ENCODE measurements at places on chromosomes 13 and 19. TPM values are rescaled to one million over a fixed set of nuclear protein-coding genes. Genes with fewer than 3 reads are reported as not detected.

Gene SYNGR4
- not detected for total RNA-seq

Gene IGSF23
- 0.08 TPM for total RNA-seq

Gene OR10H1
- not detected for total RNA-seq

Gene PCCA
- 38.9 TPM for total RNA-seq

Gene SKA3
- total RNA-seq = 2.0 TPM

Gene CYP2F1
- total RNA-seq = not detected

Gene ZNF541
- under 0.01 TPM for total RNA-seq

Gene LILRA2
- total RNA-seq = not detected

Gene ZNF135
- 3.6 TPM for total RNA-seq

Gene PRODH2
- total RNA-seq = not detected

Gene OBI1
- total RNA-seq = 11.4 TPM

Gene NRTN
- not detected for total RNA-seq

Gene LYPD5
- total RNA-seq = 0.68 TPM

Gene TICAM1
- total RNA-seq = 2.3 TPM

Gene MYO16
- total RNA-seq = not detected

Gene ZNF850
- total RNA-seq = 1.2 TPM

Gene PALM3
- total RNA-seq = 0.30 TPM

Gene LMTK3
- total RNA-seq = 0.08 TPM

Gene ZNF729
- not detected for total RNA-seq

Gene GAS6
- 186 TPM for total RNA-seq

Gene PRSS57
- total RNA-seq = not detected

Gene RCBTB1
- total RNA-seq = 14.2 TPM

Gene ADGRE3
- total RNA-seq = not detected

Gene RFC3
- 1.1 TPM for total RNA-seq

Gene FARSA
- total RNA-seq = 44.9 TPM

Gene DLEU7
- not detected for total RNA-seq

Gene NANOS3
- not detected for total RNA-seq

Gene DACT3
- total RNA-seq = 6.5 TPM

Gene ELSPBP1
- not detected for total RNA-seq

Gene GPC5
- 0.12 TPM for total RNA-seq

Gene KLK2
- not detected for total RNA-seq

Gene CGB8
- not detected for total RNA-seq

Gene C2CD4C
- total RNA-seq = not detected

Gene KLK15
- total RNA-seq = not detected

Gene FLT3LG
- total RNA-seq = 1.9 TPM

Gene CEACAM21
- not detected for total RNA-seq

Gene KLK6
- 0.08 TPM for total RNA-seq

Gene ZNF471
- 2.9 TPM for total RNA-seq

Data from smooth muscle cell of the coronary artery (primary cell).